ENCODE measurements at places on chromosomes 12 and 14. TPM values are rescaled to one million over a fixed set of nuclear protein-coding genes. Genes with fewer than 3 reads are reported as not detected.
A peak's percentile ranks its signal among the peaks of the same experiment; 100 is the strongest.

Gene GABARAPL1
- 35.5 TPM for total RNA-seq

Gene PCBP2
- 856 TPM for total RNA-seq

Gene POTEM
- not detected for total RNA-seq

DNA sequence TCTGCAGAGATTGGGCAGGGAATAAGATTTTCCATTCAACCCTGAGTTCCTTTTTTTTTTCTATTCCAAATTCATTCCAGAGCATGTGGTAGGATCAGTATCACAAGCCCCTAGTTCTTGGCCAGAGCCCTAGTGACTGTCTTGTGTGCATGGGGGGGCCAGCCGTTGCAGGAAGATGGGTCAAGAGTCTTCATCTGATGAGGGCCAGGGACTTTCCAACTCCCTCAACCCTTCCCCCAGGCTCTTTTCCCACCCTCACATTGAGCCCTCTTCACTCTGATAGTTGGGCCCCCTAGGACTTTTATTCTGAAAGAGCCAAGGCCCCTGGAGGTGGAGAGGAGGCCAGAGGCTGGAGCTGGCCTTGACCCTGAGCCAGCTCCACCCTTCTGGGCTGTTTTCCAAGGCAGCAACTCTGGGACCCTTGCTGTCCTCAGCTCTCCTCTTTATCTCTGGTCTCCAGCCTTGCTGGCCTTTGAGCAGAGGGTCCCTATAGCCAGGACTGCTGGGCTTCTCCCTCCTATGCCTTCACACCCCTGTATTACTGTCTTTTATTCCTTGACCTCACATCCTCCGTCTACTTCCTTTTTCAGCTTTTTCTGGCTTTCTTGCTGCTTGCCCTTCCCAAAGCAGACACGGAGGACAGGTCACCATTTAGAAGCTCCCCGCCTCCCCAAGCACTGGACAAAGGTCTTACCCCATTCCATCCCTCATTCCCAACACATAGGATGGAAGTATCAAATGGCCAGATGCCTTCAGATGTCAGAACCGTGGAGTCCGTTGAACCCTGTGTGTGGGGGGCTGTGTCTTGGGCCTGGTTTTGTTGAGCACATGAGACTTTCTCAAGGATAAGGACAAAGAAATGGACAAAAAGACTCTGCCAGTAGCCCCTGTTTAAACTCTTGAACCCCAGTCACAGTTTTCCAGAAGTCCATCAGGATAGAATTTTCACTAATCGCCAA, 5.6 kb downstream of the RBP5 start:
- no peak for DNase-seq

DNA sequence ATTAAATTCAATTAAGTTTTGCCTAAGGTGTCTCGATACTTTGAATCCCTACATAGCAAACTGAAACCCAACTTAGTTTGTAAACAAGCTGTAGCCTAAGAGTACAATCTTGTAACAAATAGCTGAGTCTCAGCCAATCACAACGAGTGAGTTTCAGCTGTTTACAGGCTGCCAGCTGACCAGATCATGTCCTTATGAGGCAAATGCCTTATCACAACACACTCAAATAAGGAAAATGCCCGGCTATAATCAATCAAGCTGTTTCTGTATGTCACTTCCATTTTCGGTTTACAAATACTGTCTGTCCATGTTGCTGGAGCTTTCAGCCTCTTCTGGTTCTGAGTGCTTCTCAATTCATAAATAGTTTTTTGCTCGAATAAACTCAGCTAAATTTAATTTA, 943.8 kb downstream of the SLC16A7 start:
- no peak for DNase-seq

DNA sequence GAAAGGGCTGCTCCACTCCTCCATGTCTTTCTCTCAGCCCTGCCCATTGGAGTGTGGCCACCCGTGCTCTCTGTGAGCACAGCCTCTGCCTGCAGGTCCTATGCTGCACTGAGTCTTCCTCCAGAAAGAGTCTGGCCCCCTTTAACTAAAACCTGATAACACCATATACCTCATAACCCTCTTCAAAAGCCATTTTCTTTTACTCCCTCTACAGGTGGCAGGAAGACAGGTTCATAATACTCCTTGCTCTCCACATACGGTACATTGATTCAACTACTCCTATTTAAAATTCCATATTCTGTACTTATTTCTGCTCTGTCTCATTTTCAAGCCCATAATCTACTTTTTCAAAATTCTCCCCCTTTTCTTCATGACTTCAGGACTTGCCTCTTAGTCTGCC, 144.0 kb downstream of the HELB start:
- DNase-seq: peak; percentile 8

GRCh38 chr14:88069677-88070076, 64.7 kb downstream of the GPR65 start:
- no peak for DNase-seq

DNA sequence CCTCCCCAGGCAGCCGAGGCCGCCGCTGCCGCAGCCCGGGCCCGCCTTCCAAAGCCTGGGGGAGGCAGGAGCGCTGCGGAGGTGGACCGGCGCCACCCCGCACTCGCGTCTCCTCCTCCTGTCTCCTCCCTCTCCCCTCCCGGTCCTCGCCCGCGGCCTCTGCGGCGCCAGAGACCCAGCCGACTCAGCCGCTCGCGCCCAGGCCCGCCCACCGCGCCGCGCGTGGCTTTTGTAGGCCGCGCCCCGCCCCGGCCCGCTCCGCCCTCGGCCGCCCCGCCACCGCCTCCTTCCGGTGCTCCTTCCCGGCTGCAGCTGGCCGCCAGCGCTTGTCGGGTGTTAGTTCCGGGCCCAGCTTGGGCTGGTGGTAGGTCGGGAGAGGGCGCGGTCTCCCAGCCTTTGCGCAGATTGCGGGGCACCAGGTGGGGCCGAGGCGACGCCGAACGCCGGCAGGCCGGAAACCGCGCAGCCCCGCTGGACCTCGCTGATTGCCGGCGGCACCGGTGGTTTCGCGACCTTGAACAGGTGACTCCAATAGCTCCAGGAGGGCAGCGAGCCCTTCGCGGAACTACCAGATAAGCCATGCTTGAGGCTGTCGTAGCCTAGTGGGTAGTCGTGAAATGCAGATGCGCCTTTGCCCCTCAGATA, at the start of gene CAPRIN2:
TSS of gene CAPRIN2 (minus strand) at position 202 of the 645 bp plus-strand sequence. CDS start 1,431 bp downstream, outside the sequence.
- DNase-seq: peak; percentile 89

- no peak for DNase-seq
Measured at GRCh38 chr12:5827591-5827990, 117.5 kb downstream of the ANO2 start.

- no peak for DNase-seq
Measured at GRCh38 chr12:51364001-51364400, 17.5 kb upstream of the CELA1 start.

DNA sequence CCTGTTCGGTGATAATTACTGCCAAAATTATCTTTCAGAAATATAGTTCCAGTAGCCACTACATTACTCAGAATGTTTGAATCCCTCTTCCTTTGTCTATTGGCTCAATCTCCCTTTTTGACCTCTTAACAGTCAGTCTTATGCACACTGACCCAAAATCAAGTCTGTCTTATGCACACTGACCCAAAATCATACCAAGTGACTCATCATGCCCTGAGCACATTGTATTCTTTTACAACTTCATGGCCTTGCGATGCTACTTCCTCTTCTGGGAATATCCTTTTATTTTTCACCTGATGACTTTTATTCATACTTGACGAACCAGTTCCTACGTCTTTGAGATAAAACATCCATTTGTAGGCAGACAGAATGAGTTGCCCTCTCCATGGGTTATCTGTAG, 182.3 kb downstream of the NPAS3 start:
- DNase-seq: no peak

DNA sequence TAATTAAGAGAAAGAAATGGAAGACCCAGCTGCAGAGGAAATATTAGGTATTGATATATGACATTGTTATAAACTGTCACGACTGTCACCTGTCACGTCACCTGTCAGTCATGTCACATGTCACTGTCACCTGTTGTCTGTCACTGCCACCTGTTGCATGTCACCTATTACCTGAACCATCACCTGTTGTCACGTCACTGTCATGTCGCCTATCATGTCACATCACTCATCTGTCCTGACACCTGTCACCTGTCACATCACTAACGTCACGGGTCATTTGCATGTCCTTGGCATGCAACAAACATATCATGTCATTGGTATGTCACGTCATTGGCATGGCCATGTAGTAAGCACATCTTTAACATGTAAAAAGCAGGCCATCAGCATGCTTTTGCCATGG, 26.6 kb upstream of the TESC start:
- DNase-seq: no peak

GRCh38 chr14:34426313-34427295, 35.4 kb downstream of the SPTSSA start:
- DNase-seq: no peak

GRCh38 chr14:91330856-91331255, 86.4 kb upstream of the GPR68 start:
- no peak for DNase-seq

DNA sequence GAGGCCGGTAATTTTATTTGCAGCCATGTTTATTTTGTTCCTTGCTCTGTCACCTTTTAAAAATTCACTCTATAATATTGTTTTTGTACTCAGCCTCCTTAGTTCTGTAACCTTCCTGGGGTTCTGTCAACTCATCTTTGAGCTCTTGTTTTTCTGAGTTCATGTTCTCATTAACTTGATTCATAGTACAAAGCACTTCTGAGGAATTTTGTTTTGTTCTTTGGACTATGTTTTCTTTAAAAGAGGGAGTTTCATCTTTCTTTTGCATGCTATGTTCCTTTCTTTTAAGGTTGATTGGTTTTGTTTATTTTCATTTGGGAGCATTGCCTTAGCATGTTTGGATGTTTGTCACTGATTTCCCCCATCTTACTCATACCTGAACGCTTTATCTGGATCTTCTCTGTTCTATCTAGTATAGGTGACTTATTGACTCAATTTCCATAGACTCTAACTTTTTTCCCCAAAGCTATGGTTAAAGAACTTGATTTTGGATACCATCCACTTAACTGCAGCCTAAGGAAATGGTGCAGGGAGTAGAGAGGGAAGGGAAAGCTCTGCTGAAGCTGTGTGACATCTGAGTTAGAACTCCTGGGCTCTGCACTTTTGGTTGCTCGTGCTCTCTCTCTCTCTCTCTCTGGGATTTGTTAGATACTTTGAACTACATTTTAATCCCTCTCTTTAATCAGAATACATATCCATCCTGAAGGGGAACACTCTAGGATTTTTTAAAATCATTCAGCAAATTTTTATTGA, 268.5 kb downstream of the PAWR start:
- DNase-seq: no peak

- DNase-seq: no peak
Measured at GRCh38 chr14:51715742-51716141, 64.0 kb downstream of the FRMD6 start.

DNA sequence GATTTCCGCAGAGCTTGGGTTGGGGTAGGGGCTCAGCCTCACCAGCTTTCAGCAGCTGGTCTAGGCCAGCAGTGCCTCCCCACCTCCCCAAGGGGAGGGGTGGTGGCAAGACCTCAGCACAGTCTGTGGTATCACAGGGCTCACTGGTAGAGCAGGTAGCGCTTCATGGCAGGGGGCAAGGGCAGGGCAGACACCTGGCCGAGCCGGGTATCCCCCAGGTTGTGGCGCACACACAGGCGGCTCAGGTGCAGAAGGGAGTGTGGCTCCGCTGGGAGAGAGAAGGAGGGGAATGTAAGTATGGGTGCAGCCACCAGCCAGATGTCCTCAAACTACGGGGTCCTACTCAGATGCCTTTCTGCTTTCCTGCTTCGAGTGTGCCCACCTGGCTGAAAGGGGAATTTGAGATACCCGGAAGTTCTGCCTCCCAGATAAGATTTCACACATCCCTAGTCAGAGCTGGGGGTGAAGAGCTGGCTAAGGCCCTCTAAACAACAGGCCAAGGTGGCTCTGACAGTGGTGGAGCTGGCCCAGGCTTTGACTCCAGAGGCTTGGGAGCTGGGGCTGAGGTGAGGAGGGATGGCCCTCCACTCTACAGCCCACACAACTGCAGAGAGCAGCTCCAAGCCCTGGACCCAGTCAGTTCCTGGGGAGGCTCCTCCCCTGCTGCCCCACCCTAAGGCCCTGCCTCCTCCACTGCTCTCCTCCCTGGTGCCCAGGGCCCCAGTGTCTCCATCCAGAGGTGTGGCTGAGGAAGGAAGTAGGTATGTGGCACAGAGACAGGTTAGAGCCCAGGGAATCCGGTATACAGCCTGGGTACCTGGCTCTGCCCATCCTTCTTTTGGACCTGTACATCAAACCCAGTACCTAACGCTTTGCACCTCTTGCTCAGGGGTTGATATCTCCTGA, 1.8 kb downstream of the SPSB2 start:
- peak; percentile 56 for DNase-seq

GRCh38 chr12:95548539-95549391, 2.5 kb downstream of the USP44 start:
- DNase-seq: no peak

DNA sequence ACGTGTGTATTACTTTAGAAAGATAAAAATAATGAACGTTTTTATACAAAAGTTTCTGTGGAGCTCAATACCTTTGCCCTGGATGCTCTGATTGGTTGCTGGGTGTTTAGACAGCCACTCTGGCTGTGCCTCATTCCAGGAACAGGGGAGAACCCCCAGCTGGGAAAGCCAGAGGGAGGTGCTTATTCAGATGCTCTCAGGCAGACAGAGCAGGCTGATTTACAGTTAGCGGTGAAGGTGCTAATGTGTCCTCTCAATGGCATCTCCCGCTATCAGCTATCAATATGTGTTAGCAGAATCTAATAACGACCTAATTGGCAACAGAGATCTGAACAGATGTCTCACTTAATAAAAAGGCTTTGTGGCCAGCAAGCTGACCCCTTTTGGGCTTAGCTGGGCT, 402.3 kb downstream of the NUAK1 start:
- no peak for DNase-seq

GRCh38 chr12:130947028-130947613, 6.6 kb upstream of the ADGRD1 start:
- DNase-seq: no peak

- no peak for DNase-seq
Measured at GRCh38 chr14:104545151-104545941, 34.2 kb upstream of the C14orf180 start.
